C1 segment of cervical spinal cord (tissue), 14 donors: ENCODE measurements at places on chromosomes 7 and 10.

DNA sequence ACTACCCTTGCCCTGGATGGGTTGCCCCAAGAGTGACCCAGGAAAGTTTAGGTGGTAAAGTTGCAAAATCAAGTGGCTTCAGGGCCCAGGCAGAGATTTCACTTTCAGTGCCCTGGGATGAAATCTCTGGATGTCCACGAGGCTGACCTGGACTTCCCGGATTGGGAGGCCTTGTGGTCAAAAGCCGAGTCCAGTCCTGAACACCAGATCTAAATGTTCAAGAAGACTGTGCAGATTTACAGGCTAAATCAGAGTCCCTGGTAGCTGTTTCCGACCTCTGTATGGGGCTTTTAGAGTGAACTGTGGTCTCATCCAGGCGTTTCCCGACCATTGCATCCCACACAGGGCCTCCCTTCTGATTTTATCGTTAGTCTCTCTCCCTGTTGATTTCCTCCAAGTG is 95.3 kb downstream of the WDR11 start:
- DNase-seq = no peak

- no peak for DNase-seq
Observed at GRCh38 chr10:2079603-2080078, 342.3 kb upstream of the ADARB2 start.

GRCh38 chr10:72712136-72712535 is 20.2 kb downstream of the MCU start:
- no peak for DNase-seq

- no peak for DNase-seq
Observed at GRCh38 chr7:69708857-69709256, 110.6 kb downstream of the AUTS2 start.
